ENCODE measurements at places on chromosomes 12 and 14.

DNA sequence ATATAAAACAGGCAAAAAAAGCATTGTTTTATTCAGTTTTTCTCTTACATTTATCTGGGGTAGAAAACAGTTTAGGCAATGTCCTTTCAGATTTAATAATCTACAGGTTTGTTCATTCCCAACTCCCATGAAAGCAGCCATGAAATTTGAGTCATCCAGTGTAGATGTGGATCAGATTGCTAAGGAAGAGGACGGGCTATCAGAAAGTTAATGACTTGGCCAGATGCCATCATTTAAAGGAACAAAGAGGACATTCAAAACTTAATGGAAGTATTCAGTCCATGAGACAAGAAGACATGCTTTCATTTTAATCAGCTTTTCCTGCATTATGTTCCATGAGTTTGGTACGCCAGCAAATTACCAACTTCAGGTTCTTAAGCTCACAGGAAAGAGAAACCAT is 31.1 kb upstream of the POC1B start:
- no peak for DNase-seq

DNA sequence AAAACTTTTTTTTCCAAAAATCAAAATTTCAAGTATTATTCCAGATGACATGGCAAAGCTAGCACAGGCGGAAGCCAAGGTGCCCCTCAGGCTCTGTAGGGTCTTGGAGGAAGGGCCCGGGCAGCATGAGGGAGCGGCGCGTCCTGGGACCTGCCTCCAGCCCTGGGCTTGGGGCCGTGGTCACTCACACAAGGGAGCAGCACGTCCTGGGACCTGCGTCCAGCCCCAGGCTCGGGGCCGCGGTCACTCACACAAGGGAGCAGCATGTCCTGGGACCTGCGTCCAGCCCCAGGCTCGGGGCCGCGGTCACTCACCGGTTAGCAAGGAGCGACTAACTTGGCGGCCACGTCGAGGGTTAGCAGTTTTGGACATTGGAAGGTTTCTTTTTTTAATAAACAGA is 11.9 kb upstream of the GOLGA3 start:
- no peak for DNase-seq

DNA sequence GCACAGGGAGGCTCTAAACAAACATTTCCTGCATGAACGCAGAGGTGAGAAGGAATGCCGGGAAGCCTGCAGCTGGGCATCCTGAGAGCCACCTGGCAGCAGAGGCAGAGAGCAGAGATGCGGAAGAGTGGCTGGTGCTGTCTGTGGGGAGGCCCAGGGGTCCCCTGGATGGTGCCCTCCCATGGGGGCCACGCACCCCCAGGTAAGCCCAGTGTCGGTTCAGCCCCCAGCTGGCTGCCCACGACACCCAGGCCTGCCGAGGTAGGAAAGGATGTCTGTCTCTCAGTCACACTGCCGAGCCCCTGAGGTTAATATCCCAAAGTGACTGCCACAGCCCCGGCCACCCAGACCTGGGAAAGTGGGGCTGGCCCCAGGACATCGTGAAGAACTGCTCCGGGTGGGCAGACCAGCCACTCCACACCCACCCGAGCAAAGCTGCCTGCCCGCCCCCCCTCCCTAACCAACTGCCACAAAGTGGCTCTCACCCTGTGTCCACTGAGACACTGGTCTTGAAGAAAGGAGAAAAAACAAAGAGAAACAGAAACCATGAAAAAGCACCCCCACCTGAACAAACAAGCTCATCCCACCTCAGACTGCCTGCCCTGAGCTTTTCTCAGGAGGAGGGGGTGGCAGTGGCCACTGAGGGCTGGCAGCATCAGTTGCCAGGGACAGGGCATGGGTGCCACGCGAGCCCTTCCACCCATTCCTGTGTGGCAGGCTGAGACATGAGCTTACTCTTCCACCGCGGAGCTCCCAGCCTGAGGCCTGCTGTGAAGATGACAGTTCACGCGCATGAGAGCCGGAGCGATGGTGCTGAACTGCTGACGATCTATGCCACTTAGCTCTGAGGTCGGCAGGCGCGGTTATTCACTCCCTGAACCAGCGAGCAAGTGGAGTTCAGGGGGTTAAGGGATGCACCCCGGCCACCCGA is 40.8 kb downstream of the CCDC88C start:
- no peak for DNase-seq

DNA sequence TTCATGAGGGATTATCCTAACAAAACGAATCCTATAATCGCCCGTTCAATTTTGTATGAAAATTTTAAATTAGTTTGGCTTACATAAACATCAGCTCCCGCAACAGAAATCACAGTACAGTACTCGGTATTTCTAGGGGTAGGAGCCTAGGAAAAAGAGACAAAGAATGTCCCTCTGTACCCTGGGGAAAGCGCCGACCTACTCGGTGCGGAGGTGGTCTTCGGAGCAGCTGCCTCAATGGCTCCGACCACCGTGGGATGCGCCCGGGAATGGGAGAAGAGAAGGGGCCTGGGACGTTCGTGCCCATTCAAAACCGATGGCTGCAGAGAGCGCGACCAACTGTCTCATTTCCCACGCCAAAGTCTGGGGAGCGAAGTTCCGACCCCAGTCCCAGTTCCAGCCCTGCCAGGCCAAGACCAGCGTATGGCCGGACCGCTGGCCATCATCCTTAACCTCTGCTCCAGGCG is 618 bp downstream of the GNPNAT1 start:
- no peak for DNase-seq

- peak; percentile 47 for DNase-seq
Observed at GRCh38 chr14:55580470-55581341, 699 bp downstream of the KTN1 start.

Measured in CD4-positive, alpha-beta T cell treated with Interleukin-2 at 100 ng/mL for 4 hours (primary cell).